C1 segment of cervical spinal cord (tissue), 14 donors: ENCODE measurements at places on chromosomes 2 and 18.

- DNase-seq: no peak
These were observed 98.5 kb upstream of the CD226 start for GRCh38 chr18:70046207-70046606.

- no peak for DNase-seq
These were observed 48.2 kb downstream of the CRIM1 start for GRCh38 chr2:36403675-36404230.

DNA sequence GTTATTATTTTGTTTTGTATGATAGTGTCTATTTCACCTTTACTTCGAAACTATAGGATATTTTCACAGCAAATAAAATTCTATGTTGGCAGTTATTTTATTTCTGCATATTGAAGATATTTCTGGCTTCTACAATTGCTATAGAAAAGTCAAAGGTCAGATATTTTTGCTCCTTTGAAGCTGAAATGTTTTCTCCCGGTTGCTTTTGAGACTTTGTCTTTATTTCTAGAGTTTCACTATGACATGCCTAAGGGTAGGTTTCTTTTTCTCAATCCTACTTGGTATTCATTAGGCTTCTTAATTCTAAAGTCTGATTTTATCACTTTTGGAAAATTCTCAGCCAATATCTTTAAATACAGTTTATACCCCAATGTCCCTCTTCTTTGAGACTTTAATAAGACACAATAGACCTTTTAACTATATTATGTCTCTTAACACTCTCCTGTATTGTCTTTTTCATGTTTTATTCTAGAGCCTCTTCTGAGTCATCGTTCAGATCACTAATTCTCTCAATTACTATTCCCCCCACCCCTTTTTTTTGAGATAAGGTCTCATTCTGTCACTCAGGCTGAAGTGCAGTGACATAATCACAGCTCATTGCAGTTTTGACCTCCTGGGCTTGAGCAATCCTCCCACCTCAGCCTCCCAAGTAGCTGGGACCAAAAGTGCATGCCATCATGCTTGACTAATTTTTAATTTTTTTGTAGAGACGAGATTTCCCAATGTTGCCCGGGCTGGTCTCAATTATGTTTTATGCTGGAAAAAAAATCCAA lies 50.5 kb downstream of the USP37 start:
- DNase-seq: no peak

DNA sequence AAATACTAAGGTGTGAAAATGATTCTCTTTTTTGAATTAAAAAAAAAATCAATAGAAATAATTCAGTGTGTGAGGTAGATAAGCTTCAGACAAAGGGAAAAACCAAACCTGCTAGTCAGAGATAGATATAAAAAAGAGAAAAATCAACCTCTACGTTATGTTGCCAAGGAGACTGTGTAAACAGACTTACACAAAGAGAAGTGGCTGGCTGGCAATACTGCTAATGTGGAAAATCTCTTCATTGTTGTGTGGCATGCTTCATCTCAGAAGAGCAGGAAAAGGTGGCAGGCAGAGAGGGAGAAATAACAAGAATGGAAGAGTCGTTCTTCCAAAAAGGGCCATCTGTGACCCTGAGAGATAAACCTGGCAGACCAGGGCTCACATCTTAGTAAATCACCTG lies 200.8 kb downstream of the SLC8A1 start:
- DNase-seq: no peak

GRCh38 chr2:191155608-191156071 lies 4.8 kb upstream of the STAT4 start:
- DNase-seq: no peak

DNA sequence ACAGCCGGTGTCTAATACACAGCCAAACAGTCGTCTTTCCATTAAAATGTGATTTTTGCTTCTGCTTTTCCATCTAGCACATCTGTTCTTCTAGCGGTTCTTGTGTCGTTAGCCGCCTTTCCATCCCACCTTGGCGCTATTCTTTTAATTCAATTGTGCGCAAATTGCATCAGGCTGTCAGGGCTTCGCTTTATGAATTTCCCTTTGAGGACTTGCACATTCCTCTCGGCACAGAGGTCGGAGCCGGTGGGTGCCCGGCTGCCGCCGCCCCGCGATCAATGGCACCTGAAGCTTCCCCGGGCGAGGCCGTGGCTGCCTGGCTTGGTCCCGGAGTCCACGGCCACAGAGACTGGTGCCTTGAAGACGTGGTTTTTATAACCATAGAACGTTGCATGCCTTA lies 33.9 kb upstream of the TSPYL6 start:
- DNase-seq: no peak

DNA sequence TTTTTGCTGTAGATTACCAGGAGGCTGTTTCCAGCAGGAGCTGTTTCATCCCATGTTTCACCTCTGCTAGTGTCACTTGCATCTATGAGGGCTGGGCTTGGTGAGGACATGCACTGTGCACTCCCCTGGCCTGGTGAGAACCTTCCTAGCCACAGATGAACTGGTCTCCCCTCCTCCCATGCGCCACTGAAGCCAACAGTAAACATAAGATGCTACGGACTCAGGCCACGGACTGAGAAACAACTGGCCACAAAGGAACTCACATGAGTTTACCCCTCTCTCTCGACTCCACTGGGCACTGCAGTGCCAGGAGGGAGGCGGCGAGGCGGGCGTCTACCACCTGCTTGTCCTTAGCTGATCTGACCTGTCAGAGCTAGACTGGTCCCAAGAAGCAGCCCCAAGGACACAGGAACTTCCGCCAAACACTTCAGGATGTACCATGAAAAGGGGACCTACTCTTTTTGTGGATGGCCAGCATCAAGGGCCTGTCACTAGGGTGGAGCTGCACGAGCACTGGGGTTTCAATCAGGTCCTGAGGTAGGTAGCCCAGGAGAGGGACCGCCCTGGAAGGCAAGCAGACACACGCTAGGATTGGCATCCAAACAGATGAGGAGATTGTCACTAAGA lies 22.8 kb upstream of the HES6 start:
- DNase-seq: no peak

DNA sequence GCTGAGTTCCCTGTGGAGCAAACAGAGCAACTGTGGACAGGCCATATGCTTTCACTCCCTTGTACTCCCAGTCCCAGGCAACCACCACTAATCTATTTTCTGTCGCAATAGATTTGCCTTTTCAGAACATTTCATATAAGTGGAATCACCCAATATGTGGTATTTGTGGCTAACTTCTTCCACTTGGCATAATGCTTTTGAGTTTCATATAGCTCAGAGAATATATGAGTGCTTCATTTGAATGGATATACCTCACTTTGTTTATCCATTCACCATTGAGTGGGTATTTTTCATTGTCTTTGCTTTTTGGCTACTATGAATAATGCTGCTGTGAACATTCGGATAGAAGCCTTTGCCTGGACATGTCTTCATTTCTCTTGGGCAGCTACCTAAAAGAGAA lies 151.9 kb downstream of the CERS6 start:
- no peak for DNase-seq

DNA sequence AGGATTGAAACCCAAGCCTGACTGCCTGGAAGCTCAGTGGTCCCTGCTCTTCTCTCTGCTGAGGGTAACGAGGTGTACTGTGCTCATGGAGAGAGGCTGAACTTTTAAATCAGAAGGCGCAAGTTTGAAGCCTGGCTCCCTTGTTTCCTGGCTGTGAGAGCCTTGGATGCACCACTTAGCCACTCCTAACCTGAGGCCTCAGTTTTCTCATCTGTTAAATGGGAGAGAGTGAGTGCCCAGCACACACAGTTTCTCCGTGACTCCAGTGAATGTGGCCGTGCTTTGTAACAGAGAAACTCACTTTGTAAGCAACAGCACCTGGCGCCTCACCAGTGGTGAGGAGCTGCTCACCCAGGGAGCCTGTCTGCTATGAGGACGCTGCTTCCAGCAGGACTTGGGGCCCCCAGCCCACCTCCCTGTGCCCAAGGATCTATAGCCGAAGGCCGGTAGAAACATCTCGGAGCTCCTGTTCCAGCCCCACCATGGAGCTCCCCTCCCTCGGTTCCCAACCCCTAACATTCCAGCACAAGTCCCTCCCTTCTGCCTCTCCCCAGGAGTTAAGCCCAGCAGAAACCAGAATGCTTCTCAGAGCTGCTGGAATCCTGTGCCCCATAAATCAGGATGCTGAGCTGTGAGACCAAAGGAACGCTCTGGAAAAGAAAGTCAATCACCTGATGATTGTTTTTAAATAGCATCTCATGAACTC lies 20.3 kb upstream of the KCNK3 start:
- DNase-seq: no peak

- DNase-seq: no peak
These were observed 346.1 kb downstream of the RND3 start for GRCh38 chr2:150141226-150142001.

- no peak for DNase-seq
These were observed 145.5 kb upstream of the AGAP1 start for GRCh38 chr2:235348329-235348728.

DNA sequence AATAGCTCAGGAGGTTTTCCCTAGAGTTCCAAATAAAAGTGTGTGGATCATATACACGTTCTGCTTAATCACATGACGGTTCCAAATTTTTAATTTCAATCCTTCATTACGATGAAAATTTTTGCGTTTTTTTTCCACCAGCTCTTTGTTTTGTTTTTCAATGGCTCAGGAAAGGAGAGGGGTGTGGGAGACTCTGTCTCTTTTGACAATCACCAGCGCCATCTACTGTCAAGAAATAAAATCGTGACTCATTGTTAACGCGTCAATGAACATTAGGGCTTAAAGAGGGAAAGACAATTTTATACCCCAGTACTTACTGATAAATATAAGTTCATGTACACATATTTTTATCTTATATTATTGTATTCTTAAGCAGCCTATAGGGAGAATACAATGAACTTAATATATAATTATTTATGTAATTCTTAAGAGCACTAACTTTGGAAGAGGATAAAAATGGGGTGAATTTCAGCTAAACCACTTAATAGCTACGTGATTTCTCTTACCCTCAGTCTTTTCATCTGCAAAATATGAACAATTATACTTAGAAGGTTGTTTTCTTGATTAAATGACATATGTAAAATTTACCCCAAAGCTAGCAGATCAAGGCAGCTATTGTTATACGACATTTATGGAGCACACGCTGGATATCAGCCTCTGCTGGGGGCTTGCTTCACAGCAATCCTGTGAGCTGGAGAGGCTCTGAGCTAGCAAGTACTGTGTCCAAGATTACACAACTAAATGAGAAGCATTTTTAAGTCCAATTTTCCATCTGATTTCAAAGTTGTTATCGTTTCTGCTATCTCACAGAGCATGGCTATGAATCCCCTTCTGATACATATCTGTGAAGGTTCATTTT lies 47.4 kb upstream of the RMDN2 start:
- DNase-seq: no peak

DNA sequence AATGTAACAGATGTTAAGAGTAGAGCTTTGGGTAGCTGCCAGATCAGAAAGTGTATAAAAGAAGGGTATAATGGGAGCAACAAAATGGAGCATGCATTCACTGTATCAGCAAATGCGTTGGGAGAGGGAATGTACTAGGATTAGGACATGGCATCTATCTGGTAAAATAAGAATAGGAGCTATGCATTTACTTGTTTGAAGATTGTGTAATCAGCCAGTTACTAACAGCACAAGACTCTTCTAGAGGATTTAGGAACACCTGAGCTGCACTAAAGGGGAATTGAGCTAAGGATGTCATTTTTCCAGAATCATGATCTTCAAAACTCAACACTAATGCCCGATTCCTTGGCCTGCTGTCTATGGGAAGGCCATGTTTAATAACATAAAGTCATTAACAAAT lies 394.2 kb upstream of the TNP1 start:
- no peak for DNase-seq

DNA sequence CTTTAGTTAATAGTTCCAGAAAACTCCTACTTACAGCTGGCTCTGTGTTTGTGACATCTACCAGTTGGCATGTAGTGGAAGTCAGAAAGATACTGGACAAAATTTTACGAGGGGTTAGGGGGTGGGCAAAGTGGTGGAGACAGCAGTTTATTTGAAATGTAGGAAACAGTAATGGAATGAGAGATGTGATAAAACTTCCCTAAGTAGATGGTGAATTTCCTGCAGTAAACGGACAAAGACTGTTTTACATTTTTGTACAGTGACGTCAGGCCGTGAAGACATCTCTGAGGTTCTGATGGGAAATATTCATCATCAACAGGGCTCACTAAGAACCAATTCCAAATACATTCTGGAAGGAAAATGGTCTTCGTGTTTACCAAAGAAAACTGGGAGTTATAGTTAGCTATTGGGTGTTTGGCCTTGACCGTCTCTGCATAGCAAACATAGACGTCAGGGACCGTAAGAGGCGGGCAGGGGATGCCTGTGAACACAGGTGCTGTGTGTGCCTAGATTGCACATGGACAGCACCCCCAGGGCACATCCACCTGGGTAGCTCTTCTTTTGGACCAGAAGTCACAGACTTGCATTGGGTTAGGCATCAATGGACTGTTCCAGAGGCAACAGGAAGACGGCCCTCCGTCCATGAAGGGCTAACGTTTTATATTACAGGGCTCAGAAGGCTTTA lies 131.5 kb downstream of the ZNF516 start:
- no peak for DNase-seq

DNA sequence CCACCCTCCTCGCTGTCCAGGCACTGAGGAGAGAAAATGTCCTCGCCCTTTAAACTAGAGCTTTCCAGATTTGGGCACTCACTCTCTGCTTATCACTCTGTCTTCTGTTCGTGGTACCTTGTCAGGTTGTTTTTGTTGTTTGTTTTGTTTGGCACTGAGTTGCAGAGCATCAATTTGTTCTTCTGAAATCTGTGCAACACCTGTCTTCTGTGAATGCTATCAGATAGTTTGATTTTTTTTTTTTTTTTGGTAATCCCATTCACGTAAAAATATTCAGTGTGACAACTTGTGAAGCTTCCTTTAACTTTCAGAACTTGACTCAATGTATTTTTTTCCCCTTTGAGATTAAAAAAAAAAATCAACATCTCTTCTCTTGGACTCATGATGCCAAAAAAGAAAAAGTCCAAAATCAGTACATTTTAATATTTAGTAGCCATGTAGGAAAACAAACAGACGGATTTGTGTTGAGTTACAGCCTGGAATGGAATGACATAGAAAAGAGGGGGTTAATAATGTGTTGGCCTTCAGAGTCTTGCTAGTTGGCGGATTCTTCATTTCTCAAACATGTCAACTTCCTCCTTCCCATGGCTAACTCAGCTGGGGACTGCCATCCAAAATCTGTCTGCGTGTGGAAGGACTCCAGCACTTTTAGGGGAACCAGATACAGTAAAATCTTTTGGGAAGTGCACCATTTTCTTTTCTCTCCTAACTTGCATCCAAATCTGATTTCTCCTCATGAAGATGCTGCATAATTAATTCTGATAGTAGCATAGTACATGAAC lies 1.6 kb downstream of the TMEM178A start:
- no peak for DNase-seq

DNA sequence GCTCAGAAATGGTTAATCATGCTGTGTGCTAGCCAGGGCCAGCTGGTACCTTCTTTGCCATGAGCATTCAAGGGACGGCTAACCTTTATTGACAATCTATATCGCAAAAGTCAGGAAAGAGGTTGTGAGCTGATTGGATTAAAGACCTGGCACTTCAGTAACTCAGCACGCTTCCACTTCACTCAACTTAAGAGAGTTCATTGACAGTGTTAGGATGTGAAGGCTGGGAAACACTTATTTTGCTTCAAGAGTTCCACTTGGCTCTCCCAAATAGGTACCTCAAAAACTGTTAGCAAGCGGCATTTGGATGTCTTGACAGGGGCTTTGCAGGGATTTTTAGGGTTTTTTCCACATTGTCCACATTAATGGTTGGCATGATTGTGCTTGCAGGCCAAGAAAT lies 25.1 kb upstream of the TXNDC2 start:
- no peak for DNase-seq
